Nucleus accumbens (tissue), 56 donors: ENCODE measurements at places on chromosomes 1 and 21.

GRCh38 chr21:44612669-44613229 lies 870 bp downstream of the KRTAP10-8 start:
- DNase-seq = no peak

GRCh38 chr1:106678279-106679050 lies 378.0 kb upstream of the PRMT6 start:
- no peak for DNase-seq

GRCh38 chr1:117237726-117238381 lies 27.1 kb upstream of the VTCN1 start:
- no peak for DNase-seq

- no peak for DNase-seq
Observed at GRCh38 chr1:118113261-118113660, 71.8 kb downstream of the SPAG17 start.

- no peak for DNase-seq
Observed at GRCh38 chr1:165259236-165259635, 97.3 kb downstream of the LMX1A start.

DNA sequence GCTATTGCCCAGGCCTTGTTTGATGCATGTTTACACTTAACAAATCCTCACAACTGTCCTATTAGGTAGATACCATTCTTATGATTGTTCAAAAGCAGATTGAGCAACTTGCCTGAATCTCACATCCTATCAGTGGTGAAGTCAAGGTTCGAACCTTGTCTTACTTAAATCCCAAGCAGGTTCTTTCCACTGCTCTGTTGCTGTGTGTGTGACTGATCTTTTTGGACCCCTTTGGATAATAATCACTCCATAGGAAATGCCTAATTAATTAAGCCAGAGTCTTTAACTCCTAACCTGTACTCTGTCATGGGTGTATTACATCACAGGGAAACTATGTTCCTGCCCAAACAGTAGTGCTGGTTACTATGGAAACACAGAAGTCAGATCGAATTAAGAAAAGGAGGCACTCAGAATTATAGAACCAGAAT lies 84.2 kb downstream of the SPATA46 start:
- no peak for DNase-seq

- DNase-seq = no peak
Observed at GRCh38 chr1:158398818-158399514, at the start of gene OR10T2. TSS of gene OR10T2 (minus strand) at chr1:158399466. CDS start at chr1:158399466, 0 bp downstream.

DNA sequence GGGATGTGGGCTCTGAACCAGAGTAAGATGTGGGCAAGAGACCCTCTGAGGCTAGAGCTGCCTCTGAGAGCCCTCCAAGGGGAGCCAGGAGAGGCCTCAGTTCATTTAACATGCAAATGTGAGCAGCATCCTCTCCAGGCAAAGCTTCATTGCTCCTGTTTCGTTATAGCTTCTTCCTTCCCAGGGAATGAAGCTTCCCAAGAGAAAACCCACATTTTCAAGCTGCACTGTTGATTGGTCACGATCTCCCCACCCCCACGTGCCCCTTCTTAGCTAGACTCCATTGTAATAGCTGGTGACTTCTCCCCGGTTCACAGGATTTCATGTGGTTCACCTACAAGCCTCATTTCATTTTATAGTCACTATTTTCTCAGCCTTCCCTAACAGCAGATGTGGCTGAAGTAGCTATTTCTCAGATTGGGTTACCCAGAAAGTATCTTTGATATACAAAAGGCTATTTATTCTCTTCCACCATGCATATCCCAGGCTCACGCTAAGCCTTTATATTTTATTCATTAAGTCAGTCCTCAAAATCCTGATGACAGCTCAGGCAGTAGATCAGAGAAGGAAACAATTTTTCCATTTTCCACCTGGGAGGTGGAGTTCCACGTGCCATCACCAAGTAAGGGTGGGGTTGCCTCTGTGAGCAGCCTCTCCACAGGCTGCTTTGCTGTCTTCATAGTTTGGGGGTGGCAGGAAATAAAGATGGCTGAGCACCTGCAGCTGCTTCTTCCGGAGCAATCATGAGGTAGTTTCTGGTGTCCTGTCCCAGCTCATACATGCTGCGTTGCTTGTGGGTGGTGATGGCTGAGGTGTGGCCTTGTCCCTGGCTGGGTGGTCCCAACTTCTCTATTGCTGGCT lies 178.3 kb upstream of the RAB4A start:
- DNase-seq = no peak

- DNase-seq = no peak
Observed at GRCh38 chr1:27438621-27439061, 46.2 kb downstream of the GPR3 start.

DNA sequence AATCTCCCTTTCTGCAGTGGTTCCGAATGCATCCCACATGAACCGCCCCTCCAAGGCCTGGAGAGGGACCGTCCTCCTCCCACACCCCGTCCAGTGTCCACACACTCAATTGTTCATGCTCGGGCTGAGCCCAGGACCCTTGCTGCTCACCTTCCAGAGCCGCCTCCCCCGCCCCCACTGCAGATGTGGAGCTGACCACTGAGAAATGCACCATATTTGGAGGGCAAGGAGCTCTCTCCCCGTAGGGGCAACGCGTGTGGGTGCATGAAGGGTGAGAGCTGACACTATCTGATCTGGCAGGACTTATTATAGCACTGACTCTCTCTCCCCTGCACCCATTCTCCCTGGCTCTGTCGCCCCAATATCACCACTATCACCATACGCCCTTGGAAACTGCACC lies 4.0 kb upstream of the S100A3 start:
- DNase-seq = no peak

DNA sequence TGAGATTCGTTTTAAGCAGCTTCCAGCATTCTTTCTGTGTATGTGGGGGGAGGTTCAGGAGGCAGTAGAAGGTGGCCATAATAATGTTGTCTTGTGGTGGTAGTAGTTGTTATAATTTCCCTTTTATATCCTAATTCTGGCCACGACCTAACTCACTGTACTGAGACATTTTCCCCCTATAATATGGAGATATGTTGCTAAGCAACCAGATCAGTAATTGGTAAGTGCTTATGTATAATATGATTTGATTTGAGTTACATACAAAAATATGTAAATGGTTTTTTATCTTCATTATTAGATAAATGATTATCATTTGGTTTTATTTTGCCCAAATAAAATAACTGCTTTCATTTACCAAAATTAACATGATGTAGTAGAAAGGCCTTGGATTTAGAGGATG lies 376.2 kb downstream of the KIF26B start:
- DNase-seq = no peak

DNA sequence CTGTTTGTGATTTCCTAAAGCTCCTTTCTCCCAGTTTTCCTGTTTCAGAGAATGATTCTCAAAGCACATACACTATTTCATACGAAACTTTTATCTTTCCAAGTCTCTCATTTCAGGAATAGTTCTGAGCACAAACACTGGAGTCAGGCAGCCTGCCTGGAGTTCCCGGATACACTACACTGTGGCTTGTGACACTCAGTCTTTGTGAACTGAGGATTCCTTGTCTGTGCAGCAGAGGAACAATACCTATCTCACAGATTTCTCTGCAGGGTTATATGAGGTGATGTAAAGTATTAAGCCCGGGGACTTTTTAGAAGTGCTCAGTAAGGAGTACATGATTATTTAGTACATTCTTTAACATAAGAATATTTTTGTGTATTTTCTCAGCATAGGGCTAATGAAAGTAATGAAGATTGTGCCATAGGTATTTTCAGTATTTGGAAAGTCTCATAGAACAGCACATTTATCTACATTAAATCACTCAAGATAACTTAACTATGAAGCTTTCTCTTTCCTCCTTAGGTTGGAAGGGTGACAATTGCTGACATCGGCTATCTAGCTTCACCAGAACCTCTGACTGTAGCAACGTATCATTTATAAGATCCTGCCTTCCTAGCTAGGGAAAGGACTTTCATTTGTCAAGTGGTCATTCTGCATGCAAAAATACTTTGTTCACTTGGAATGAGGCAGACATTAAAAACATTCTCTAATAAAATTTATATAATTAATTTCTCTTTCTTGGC lies 12.9 kb downstream of the GBP2 start:
- no peak for DNase-seq

- no peak for DNase-seq
Observed at GRCh38 chr1:246724731-246725095, 504 bp downstream of the SCCPDH start.

DNA sequence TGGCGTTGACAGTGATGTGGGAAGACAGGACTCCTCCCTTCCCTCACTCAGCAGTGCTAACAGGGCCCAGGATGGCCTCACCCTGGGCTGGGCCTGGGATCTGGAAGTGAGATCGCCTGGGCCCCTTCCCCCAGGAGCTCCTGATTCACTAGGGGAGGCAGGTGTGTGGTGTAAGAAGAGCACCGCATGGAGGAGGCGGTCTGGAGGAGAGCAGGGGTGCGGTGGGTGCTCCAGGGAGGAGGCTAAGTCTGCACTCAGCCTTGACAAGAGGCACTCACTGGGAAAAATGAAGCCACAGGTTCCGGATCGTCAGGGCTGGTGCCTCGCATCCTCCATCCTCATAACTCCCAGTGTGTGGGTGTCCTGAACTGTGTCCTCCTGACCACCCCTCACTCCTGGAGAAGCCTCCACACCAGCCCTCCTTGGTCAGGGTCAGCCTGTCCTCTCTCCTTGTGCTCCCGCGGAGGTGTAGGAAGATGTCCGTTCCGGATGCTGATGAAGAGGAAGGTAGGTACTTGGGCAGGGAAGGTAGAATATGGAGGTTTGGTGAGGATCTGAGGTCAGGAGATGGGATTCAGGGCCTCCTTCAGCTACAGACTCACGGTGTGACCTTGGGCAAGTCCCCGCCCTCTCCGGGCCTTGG lies 142.1 kb upstream of the WNT4 start:
- DNase-seq = no peak

DNA sequence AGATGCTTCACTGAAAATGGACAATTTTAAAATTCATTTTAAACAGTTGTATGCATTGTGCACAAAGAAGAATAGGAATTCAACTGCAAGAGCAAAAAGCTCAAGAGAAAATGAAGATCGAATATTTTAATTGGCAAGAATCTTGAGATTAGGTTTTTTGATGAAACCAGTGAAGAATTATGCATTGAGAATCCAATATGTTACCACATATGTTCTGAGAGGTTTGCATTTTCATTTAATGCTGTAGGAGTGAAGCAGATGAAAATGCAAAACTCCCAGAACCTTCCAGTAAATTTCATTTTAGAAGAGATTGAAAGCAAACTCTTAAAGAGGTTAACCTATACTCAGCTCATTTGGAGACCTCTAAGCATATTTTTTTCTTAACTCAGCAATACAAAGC lies 298.0 kb downstream of the OLFM3 start:
- no peak for DNase-seq

- DNase-seq = no peak
Observed at GRCh38 chr1:171206204-171206977, 21.3 kb downstream of the FMO2 start.
